Muscle of leg (tissue), 16 donors: ENCODE measurements at places on chromosomes 3 and 15.

- peak; percentile 88 for DNase-seq
These were observed 3.9 kb upstream of the PXYLP1 start for GRCh38 chr3:141227752-141228151.

DNA sequence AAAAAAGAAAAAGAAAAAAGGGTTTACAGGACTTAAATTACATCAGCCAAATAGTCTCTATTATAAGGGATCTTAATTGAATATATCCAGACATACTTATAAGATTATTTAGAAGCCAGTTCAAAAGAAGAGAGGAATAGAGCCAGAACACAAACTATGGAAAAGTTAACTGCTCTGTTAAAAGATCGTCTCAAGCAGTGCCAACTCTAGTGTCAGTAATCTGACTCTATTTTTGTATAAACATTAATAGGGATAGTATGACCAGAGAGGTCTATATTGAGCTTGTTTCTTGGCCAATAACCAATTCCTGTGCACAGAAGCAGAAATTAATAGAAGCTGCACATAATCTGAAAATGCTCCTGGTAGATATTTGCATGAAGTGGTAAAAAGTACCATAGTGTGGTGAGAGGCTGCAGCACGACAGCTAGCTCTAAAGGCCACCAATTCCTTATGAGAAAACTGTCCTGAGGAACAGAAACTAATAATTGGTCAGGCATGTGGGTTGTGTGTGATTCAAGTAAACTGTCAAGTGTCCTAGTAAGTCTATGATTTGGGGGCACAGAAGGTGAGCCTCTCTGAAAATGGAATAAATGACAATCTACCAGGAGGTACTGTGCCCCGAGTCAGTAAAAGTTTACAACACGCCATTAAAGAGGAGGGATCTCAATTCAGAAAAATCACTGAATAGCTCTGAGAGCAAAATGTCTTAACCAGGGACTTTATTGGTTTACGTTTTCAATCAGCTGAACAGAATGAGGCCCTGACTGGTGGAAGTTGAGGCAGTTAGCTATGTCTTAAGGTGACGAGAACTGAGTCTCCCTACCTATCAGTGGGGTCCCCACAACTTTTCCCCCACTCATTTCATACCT, 51.5 kb upstream of the NANOGP8 start:
- DNase-seq, result peak; percentile 10

GRCh38 chr15:31905054-31905453, 125.3 kb upstream of the CHRNA7 start:
- no peak for DNase-seq

DNA sequence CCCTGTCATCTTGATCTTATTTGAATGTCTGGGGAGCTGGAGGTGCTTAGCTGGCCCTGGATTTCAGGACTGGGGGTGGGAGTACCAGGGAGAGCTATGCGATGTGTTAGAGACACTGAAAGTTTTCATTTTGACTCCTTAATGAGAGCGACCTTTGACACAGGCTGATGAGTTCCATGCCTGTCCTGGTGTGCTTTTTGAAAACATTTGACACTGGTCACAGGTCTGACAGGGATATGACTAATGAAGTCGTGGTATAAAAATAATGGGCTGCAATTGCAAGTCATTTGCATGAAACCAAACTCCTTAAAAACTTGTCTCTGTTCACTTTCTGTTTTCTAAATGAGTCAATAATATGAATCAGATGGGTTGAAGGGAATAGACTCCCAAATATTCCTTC, 81.9 kb downstream of the MECOM start:
- no peak for DNase-seq

DNA sequence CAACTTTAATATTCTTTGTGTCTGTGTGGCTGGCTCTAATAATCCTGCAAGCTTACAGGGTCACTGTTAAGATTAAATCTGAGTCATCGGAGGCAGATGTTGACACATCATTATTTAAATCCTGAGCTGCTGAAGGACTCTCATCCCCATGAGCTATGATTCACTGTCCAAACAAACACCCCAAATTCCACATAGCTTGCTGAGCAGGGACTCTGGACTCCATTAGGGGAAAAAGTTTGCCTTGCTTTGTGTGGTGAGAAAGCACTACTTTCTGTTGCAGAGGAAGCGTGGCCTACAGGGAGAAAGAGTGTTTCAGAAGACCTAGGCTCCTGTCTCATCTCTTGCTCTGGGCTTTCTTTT, 213.7 kb downstream of the PDCD6IP start:
- DNase-seq, result peak; percentile 8

DNA sequence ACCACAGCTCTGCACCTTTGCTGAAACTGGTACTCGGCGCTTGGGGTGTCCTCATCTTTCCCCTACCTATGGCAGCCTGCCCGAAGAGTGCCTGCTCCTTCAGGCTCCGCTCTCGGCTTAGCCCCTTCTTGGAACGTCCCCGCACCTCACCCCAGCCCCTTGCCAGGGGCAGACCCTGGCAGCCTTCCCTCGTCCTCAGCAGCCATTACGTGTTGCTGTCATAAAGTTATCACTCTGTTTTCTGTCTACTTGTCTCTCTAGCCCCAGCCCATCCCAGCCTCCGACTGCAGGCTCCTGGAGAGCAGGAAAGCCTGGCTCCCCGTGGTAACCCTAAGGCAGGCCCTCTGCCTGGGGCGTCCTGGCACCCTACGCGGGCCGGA, 5.1 kb upstream of the BAHD1 start:
- DNase-seq, result no peak

DNA sequence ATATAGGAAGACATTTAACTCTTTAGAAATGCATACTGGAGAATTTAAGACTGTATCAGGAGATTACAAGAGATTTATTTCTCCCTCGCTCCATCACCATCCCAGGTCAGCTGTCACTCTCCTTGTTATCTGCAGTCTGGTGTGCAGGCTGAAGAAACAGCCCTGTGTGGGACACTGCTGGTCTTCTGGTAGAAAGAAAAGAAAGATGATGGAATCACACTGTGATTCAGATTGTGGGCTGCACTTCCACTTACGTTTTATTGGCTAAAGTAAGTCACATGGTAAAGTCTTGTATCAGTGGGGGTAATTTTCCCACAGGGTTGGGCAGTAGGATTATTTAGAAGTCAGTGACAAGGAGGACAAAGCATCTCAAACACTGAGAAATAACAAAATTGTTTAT, 18.1 kb upstream of the ATP1B3 start:
- DNase-seq, result no peak

- no peak for DNase-seq
These were observed 6.1 kb downstream of the IL17RD start for GRCh38 chr3:57158813-57159738.

DNA sequence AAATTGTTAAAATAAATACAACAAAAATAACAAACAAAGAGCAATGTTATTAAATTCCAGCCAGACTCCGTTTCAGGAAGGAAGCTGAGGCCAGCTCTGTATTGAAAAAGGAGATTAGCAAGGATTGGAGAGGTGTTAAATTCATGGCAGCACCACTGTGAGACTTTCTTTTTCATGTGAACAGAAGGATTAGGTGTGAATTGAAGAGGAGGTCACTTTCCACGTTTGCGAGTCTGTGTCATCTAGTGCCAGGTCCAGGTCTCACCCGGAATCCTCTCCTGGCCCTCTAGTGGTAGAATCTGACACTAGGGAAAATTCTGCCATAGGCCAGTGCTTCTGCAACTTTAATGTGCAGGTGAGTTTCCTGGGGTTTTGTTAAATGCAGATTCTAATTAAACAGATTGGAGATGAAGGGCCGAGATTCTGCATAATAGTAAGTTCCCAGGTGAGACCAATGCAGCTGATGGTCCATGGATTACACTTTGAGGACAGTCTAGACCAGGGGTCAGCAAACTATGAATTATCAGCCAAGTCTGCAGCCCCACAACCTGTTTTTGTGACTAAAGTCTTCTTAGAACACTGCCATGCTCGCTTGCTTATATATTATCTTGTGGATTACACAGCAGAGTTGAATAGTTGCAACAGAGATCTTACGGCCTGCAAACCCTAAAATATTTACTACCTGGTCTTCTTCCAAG, 9.2 kb upstream of the SLC6A1 start:
- DNase-seq, result peak; percentile 46

- DNase-seq, result peak; percentile 51
These were observed 11.9 kb downstream of the CISH start for GRCh38 chr3:50599716-50600118.

DNA sequence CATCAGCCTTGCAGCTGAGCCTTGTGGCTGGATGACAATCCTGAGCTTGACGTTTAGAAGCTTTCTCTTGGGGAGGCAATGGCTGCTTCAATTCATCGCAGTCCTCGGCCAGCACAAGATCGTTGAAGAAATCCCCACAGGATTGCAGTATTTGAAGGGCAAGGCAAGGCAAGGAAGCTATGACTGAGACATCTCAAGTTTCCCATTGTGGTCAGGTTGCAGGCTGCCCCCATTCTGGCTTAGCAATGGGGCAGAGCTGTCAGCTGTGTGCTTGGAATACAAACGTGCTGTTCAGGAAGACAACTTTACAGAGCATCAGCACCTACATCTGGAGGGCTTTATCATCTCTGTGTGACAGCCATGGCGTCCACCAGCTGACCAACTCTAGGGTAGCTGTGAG, 275.9 kb upstream of the TBL1XR1 start:
- no peak for DNase-seq

GRCh38 chr3:80187981-80188380, 420.2 kb upstream of the ROBO1 start:
- no peak for DNase-seq

GRCh38 chr15:37107071-37107743, 6.9 kb upstream of the MEIS2 start:
- DNase-seq, result no peak

DNA sequence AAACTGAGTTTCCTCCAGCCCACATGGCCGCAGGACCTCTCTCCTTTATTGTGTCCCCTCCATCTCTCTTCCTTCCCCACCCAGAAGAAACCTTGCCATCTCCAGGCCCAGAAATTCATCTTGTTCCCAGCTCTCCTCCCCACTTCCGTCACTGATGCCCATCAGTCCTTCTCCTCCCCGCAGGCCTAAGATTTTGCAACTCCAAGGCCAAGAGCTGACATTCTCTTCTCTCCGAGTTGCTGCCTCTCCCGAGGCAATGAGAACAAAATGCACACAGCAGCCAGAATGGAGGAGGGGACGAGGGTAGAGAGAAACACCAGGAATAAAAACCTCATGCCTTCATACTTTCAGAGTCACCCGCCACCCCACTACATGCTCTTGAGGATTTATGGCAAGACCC, 526.5 kb upstream of the PROK2 start:
- no peak for DNase-seq

GRCh38 chr3:73580343-73580742, 44.4 kb downstream of the PDZRN3 start:
- no peak for DNase-seq
